Daoy (cell line): ENCODE measurements at places on chromosomes 7 and 10. TPM values are rescaled to one million over a fixed set of nuclear protein-coding genes. Genes with fewer than 3 reads are reported as not detected.

GRCh38 chr7:72032934-72033333, 379.2 kb downstream of the CALN1 start:
- DNase-seq: no peak

DNA sequence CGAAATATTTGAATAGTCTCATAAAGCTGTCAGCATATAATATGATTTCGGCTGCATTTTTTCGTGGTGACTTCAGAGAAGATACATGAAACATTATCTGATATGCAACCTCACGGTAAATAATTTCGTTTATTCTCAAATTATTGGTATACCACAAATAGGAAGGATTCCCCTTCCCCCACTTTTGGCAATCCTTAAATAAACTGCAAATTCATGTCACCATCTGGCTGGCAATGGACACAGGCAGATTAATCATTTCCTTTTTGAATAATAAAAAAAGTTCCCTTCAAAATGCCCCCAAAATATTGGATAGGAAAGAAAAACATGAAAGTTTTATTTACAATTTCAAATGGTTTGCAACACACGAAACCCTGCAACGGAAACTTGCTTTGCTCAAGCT, 234.5 kb upstream of the MEOX2 start:
- no peak for DNase-seq

Gene FFAR4
- not detected in 2 replicates for total RNA-seq

- DNase-seq: no peak
Measured at GRCh38 chr7:44223362-44224079, 22.7 kb downstream of the YKT6 start.

Gene CYP17A1
- total RNA-seq: not detected in 2 replicates

Gene SCART1
- 0.06 and 0.40 TPM in 2 replicates for total RNA-seq

DNA sequence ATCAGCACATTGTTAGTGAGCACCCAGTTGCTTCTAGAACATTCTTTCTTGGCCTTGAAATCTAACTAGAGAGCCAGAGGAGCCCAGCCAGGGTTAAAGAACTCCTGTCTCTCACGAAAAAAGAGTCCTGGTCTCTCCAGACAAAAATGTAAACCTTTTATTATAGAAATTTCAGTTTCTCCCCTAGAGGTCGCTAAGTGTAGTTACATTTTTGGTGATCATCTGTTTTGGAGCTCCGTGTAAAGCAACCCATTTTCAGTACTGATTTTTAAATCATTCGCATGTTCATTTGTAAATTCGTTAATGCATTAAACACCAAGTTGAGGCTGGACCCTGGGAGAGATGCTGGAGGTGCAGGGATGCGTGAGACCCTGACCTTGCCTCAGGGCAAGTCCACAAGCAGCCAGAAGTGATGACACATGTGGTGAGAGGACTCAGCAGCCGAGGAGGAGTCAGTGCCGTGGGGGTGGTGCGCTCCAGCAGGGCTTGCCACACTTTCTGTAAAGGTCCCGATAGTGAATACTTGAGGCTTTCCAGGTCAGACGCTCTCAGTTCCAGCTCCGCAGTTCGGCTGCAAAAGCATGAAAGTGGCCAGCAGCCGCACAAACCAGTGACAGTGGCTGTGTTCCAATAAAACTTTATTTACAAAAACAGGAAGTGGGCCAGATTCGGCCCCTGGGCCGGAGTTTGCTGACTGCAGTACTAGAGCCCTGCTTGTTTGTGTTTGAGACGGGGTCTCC, 578.6 kb upstream of the FOXK1 start:
- DNase-seq: peak; percentile 93

Gene GJD4
- not detected in 2 replicates for total RNA-seq

DNA sequence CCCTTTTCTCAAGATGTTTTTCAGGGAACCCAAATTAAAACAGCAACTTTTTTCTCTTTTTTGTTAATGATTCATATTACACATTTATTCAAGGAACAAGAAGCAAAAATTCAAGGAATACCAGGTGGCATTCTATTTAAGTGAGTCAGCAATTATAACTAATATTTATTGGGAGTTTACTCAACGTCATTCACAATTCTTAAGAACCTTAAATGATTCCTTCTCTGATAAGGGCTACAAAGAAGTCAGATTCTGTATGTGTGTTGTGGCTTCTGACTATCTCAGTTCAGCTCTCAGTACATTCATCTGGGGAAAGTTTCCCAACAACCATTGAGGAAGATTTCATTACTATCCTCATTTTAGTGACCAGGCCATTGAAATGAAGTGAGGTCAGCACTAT, 470.7 kb upstream of the AKR1E2 start:
- DNase-seq: no peak

DNA sequence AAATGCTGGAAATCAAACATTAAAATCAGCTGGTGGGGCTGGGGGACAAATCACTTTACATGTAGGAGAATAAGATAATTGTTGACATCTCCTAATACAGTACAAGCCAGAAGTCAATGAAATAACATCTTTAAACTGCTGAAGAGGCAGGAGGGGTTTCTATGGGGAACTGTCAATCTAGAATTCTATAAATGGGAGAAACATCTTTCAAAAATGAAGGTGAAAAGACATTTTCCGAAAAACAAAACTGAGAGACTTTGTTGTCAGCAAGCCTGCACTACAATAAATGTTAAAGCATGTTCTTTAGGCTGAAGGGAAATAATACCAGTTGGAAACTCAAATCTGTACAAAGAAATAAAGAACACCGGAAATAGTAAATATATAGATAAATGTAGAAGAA, 17.3 kb upstream of the MSRB2 start:
- DNase-seq: no peak

Gene NKX1-2
- not detected in 2 replicates for total RNA-seq

Gene NDUFB8
- total RNA-seq: 138 and 147 TPM in 2 replicates

Gene CPVL
- total RNA-seq: 35.4 and 40.5 TPM in 2 replicates

DNA sequence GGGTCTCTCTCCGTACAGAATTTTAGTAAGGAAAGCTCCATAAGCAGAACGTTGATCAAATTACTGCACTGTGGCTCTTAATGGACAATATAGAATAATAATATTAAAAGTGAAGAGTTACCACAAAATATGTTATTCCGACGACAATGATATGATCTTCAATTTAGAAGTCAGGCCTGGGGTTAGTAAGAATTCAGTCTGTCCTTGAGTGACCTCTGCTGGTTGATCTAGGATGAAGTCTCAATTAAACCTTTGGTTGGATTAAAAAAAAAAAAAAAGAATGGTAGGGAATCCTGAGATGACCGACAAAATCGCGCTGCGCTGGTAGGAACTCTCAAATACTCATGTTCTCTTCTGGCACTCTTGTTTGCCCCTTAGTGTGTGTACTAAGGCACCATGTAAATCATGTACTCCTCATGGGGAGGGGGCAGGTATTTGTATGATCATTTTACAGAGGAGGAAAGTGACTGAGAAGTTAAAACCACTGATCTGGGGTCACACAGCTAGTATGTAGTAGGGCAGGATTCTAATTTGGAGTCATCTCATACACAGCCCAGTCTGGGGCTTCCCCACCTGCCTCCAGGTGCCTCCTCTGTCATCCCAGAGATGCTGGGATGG, 161.3 kb upstream of the NPVF start:
- DNase-seq: peak; percentile 73

DNA sequence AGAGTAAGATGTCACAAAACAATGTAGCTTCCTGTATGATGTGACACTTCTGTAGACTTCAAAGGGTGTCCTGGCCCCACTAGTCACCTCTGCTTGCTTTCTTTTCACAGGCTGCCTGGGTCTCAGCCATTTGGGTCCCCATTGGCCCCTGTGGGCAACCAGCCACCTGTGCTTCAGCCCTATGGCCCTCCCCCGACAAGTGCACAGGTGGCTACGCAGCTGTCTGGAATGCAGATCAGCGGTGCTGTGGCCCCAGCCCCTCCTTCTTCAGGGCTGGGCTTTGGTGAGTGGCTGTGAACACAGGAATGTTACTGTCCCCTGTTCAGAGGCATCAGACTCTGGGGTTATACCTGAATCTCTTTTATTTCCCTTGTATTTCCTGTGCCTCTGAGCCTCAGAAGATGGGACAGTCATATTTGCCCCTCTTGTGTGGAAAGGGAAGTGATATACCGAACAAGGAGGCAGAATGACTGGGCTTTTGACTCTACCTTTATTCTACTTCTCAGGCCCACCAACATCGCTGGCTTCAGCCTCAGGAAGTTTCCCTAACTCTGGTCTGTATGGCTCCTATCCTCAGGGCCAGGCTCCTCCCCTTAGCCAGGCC, 15.4 kb downstream of the SEC24C start:
- no peak for DNase-seq

DNA sequence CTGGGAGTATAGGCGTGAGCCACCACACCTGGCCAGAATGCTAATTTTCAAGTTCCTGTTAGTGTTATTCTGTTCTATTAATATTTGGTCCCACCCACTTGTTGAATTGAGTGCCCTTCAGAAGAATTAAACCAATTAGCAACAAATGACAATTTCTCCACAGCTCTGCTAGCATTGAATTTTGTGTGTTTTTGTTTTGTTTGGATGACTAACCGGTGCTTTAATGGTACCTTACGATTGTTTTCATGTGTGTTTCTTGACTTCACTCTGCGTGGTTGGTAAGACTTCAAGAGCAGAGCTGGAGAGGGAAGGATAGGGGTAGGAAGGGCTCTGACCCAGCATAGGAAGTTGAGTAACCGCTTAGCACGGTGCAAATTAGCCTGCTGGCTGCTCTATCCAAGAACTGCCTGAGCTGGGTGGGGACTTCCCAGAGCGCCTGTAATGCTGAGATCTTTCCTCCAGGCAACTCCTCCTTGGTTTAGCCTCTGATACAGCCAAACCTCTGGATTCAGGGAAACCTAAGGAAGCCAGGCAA, 4.6 kb downstream of the ARPC1B start:
- peak; percentile 95 for DNase-seq

- no peak for DNase-seq
Measured at GRCh38 chr10:71664585-71664984, 55.0 kb downstream of the C10orf105 start.

GRCh38 chr10:124237282-124237961, 144.0 kb upstream of the CHST15 start:
- DNase-seq: no peak

DNA sequence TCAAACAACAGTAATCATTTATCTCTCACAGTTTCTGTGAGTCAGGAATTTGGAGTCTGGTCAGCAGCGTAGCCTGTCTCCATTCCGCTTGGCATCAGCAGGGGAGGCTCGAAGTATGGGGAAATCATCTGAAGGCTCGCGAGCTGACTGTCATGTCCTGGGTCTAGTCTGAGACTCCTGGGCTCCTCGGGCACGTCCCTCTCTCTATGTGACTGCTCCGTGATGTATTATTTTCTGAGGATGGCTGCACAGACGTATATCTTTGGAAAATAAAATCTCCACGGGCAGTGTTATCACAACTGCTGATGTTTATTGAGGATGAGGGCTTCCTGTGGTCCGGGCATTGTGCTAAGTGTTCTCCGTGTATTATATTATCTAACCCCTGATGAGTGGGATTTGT, 23.3 kb upstream of the PCGF5 start:
- DNase-seq: peak; percentile 51

DNA sequence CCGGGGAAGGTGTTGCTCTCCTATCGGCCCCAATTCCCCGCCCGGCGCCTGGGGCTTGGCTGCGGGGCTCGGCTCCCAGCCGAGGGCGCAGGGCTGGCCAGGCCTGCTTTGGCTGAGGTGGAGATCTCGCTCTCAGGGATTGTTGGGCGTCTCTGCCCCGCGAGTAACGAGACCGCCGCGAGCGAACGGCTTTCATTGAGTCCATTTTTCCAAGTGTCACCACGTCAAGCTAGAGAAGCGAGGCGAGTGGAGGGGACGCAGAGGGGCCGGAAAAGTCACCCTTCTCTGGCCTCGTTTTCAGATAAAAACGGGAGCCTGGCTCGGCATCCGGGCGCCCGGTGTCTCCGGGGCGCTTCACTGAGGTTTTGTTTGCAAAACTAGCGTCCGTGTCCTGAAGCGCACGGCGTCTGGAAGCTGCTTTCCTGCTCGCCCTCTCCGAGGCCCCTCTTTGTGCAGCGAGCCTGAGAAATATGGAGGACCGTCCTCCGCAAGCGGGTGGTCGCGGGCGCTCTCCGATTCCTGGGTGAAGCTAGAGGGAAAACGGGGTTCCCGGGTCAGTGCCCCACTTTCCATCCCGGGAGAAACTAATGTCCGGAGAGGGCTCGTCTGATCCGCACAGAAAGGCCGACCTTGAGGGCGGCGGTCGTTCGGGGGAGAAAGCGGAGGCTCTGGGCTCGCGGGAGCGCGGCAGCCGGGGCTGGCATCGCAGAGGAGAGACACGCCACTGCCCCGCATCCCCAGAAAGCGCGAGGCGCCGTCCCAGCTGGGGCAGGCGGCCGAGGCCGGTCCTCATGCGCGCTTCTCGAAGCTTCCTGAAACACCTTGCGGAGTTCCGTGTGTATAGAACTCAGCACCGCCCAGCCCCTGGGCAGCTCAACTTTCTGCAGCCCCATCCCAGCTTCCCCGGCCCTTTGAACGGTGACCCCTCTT, 3.5 kb upstream of the EN2 start:
- DNase-seq: peak; percentile 63

DNA sequence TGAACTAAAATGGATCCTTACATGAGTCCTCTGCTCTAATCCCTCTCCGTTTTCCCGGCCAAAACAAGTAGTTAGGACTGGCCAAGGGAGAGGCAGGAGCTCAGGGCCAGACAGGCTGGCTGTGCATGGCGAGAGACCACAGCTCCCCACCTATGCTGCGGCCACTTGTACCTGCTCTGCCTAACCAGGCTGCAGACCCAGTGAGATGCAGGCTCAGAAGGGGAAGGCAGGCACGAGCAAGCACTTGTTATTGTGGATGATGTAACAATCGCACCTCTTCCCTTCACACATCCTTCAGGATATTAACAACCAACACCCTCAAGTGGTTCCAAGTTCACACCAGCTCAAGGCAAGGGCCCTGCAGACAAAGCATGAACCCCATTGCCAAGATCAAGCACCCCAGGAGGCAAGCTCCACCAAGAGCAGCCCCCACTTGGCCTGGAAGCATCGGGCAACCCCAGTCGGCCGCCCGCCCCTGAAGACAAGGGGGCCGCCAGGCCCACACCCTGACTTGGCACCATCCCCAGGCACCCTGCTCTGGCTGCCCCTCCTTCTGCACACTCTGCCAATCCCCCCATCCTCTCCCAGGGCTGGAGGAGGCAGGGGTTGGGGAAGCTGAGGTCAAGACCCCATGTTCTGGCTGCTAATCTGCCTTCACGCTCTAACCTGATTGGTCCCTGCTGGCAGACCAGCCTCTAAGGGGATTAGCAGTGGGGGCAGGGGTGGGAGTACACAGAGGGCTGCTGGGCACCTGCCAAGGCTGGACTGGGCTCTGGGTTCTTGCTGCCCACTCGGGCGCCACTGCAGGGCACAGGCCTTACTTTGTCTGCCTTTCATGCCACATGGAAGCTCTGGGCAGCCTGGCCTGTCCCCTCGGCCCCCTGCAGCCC, 111.3 kb downstream of the SLIT1 start:
- no peak for DNase-seq

DNA sequence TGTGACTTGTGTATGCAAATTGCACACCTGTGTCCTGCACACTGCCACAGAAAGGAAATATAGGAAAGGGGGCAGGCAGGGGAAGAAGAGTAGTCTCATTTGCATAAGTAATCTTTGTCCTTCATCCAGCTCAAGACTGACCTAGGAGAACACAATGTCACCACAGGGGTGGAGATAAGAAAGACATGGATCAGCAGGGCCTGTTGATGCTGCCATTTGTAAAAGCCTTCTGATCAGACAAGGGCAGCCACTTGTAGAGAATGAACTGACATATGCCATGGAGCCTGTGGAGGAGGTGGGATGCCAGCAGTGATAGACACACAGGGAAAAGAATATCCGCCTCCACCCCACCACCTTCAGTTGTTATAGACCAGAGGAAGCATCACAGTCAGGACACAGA, 528.9 kb downstream of the HTR7 start:
- no peak for DNase-seq

GRCh38 chr10:30854656-30855055, 177.0 kb downstream of the ZNF438 start:
- no peak for DNase-seq

Gene ZNF716
- total RNA-seq: not detected in 2 replicates

GRCh38 chr7:41097501-41097900, 605.4 kb downstream of the INHBA start:
- peak; percentile 88 for DNase-seq

Gene ADCYAP1R1
- 0.17 and 0.24 TPM in 2 replicates for total RNA-seq

Gene PRKG1
- total RNA-seq: 1.5 TPM in 2 replicates
